ENCODE measurements at places on chromosomes 12 and 14.

- no peak for DNase-seq
Observed at GRCh38 chr14:79411403-79412174, 799.7 kb downstream of the DIO2 start.

GRCh38 chr14:41298328-41298690, 308.4 kb upstream of the LRFN5 start:
- DNase-seq = no peak

- no peak for DNase-seq
Observed at GRCh38 chr12:52927964-52928363, 21.0 kb upstream of the KRT18 start.

DNA sequence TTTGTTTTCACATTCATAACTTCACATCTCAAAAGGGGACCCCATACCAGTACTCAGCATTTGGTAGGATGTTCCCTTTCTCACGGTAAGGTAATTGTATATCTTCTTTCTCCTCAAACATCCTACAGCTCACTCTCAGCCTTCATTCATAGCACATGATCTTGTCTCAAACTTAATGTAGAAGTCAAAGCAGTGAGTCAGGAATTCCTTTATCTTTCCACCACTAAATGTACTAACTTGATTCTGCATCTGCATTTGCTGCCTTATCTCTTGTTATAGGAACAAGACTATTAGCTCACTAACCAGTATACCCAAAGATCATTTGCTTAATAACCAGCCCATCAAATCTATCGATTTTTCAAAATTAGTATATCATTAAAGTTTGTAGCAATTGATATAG, 22.9 kb downstream of the CPSF2 start:
- DNase-seq = no peak

- no peak for DNase-seq
Observed at GRCh38 chr12:27797301-27798025, 17.4 kb upstream of the MANSC4 start.

DNA sequence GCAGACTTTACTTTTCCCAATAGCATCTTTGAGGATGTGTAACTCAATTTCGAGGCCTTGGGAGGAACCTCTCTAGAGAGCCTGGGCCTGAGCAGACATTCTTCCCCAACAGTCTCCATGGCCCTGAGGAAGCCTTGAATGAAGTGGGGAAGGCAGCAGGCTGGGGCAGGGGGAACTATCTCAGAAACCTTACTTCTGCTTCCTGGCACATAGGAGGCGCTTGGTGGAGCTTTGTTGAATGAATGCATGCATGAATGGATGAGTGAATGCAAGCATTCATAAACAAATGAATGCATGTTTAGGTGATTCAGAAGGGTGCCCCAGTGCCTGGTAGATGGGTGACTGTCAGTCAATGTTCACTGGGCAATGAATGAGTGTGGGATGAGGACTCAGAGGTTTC, 58.3 kb downstream of the GALNT16 start:
- DNase-seq = no peak

DNA sequence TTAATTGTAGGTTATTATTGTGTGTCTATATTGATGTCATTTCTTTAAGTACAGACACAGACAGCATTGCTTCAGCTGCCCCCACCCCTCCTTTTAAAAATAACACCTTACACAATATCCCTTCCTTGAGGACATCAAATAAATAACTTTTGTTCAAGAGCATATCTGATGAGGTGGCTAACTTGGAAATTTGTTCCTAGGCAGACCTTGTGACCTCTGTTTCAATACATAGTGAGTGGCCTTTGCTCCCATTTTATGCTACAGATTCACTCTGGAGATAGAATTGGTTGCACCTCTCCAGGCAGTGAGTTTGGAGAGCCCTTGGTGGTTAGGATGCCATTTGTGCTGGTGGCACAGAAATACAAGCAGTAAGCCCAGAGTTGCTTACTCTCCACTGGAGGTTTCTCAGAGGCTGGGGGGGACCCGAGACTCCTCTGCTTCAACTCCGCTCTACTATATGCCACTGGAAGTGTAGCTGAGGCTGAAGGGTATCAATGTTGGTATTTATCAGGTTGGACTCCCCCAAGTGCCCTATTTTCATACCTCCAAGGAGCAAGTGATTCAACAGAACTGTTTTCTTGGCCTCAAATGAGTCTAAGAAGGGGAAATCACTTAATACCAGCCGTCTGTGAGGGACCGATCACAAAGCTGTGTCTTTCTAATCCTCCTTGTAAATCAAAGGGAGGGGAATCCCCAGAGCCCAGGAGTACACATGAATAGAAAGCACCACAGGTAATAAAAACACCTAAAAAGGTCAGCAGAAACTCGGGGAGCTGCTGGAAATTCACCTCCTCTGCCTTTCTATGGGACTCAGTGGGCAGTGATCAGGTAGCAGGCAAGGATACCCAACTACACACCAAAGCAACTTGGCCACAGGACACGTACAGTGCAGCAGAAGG, 463.1 kb downstream of the RAD51B start:
- DNase-seq = no peak

DNA sequence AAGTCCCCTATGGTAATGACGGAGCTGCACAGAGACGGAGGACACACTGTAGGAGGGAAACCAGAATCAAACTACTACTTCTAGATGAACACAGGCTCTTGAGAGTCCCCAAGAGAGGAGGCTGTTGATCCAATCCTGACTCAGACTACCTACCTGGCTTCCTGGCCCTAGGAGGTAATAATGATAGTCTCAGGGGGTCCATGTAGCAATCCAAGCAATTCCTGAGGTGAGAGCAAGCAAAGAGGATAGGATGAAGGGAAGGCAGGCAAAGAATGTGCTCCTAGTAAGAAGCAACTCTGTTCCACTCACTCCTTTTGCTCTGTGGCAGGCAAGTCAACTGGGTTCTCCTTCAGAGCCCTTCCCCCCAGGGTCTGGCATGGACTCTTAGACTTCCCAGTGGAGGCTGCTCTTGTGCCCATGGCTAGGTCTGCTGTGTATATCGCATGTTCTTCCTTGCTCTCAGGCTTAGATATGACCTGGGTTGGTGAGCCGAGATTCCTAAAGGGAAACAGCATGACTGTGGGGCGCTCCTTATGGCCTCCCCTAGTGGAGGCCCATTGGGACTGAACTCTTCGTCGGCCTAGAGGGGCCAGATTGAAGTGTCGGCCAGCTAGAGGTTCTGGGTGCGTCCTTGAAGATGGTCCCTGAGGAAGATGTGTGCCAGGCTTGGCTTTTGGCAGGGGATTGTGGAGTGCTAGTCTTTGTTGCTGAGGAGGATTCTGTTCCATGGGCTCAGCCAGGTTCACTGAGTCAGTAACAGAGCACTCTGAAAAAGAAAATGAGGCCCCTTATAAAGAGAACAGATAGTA, 2.1 kb downstream of the TINF2 start:
- DNase-seq = no peak

DNA sequence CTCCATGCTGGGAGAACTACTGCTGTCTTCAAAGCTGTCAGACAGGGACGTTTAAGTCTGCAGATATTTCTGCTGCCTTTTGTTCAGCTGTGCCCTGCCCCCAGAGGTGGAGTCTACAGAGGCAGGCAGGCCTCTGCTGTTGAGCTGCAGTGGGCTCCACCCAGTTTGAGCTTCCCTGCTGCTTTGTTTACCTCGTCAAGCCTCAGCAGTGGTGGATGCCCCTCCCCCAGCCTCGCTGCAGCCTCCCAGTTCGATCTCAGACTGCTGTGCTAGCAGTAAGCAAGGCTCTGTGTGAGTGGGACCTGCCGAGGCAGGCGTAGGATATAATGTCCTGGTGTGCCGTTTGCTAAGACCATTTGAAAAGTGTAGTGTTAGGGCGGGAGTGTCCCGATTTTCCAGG, 31.4 kb upstream of the RFX4 start:
- no peak for DNase-seq

DNA sequence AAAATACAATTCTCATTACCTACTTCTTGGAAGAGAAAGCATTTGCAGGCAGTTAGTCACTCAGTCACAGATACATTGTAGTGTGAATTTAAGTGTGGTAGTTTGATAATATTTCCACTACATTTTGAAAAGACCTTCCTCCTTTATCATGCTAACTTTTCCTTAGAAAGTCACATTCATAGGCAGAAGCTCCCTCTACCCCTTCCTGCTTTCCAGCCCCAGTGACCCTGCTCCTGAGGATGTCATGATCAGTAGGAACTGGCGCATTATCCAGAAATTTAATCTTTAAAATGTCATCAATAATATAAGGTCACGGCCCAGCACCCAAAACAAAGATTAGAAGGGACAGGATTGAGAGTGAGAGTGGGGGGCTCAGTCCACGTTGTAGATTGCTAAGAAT, 707.4 kb upstream of the STXBP6 start:
- no peak for DNase-seq

- no peak for DNase-seq
Observed at GRCh38 chr14:103806805-103807204, 40.6 kb downstream of the PPP1R13B start.

DNA sequence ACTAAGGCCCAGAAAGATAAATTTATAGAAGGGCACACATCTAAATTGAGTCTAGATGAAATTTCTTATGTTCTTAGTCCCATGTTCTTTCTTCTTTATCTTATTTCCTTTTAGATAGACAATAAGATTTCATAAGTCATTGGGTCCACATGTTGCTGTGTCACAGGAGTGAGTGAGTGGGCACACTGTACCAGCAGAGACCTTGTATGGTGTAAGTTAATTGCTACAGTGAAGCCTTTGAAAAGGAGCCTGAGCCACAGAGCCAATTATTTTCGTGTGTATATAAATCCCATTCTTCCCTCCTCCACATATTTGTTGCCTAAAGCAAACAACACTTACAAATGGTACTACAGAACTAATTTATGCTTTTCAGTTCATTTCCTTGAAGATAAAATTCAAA, 79.1 kb downstream of the GRIP1 start:
- DNase-seq = no peak

- no peak for DNase-seq
Observed at GRCh38 chr14:52310541-52310940, 3.6 kb upstream of the PTGER2 start.

All from lower lobe of right lung (tissue), 2 donors.